Hepatic stellate cell (primary cell): ENCODE measurements at places on chromosomes 6 and 20.

DNA sequence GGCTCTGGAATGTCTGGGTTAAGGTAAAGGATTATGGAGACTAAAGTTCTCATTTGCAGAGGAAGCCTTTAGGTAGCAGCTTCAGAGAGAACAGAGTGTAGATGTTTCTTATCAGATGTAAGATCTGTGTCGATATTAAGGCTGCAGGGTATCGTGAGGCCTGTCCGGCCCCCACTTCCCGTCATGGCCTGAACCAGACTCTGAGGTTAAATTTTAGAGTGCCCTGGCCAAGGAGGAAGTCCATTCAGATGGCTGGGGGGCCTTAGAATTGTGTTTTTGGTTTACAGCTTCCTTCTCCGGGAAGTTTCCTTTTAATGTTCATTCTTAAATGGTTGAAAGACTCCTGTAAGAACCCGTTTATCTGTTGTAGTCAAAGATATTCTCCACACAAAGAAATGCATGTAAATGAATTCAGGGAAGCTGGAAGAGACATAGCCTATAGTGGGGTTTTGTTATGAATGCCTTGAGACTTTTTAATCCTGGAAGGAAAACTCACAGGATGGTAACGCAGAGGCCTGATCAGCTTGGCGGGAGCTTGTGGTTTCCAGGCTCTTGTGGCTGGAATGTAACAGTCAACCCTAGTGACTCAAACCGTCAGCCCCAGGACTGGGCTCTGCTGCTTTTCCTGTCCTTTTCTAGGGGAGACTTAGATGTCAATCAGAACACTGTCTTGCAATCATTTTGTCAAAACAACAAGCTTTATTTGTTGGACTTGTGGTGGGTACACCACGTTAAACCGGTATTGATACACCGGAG, 34.7 kb downstream of the KIF25 start:
- peak; percentile 81 for DNase-seq

- peak; percentile 21 for DNase-seq
These were observed 78.2 kb upstream of the ARID1B start for GRCh38 chr6:156699017-156699421.

GRCh38 chr6:54134935-54135334, 23.7 kb downstream of the MLIP start:
- no peak for DNase-seq

DNA sequence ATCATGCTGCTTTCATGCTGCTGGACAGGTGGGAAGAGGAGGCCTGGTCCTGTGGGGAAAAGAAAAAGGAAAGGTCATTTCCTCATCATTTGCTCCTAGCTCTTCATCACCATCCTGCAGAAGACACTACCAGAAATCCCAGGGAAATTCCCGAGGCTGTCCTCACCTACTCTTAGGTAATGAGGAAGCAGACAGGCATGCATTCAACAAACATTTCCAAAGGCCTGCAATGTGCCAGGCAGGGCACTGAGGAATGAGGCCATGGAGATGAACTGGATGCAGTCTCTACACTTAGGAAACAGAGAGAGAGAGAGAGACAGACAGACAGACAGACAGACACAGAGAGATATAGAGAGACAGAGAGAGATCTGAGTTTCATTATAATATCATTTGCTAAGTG, 83.0 kb upstream of the MRPS10 start:
- no peak for DNase-seq

DNA sequence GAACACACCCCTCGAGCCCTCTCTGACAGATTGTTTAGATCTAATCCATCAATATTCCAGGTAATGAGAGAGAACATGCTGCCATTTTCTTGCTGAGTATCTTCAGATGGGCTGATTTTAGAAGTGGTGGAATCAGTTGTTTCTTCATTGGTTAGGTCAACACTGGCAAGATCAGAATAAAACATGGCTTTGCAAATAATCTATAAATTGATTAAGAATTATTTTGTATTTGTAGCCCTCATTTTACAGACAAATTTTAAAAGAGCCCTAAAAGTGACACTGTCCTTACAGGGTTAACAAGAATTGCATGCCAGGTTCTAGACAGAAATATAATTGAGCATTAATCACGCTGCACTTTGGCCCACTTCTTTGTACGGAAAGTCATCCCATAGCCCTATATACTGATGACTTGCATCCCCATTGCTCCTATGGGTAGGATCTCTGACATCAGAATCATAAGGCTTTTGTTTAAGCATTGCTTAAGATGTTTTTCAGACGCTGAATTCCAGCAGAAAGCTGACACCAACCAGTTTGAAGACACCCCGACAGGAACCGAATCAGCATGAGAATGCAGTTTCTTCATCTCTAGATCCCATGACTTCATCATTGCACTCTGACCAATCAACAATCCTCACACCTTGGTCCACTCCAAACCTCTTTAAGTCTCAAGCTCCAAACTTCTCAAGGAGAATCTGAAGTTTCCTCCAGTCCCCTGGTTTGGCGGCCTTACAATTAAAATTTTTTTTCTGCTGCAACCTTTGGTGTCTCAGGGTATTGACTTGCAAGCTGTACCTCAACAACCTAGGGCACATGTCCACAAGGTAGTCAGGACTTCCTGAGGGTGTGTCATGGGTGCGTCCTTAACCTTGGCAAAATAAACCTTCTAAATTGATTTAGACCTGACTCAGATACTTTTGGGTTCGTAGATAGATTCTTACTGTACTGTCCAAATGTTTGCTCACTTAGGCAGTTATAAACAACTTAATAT, 7.8 kb downstream of the TDP2 start:
- DNase-seq: no peak

- DNase-seq: peak; percentile 65
These were observed 2.5 kb downstream of the ZSCAN26 start for GRCh38 chr6:28269492-28269891.

DNA sequence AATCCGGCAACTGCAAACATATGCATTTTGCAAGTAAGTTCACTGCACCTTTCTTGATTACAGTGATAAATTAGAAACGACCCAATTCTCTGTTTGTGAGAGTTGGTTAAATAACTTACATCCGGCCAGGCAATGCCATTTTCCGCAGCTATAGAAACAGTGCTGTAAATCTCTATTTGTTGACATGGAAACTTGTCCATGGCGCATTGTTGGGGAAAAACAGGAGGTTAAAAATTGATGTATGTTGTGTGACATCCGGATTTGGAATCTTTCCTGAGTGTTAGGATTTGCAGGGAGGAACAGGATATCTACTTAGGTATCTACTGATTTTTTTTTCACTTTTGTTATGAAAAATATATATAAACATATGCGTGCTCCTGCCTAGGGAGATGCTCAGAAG, 66.5 kb downstream of the DLGAP4 start:
- DNase-seq: no peak
